Left ventricle myocardium inferior (tissue), 1 donor: ENCODE measurements at places on chromosomes 5 and 9. TPM values are rescaled to one million over a fixed set of nuclear protein-coding genes. Genes with fewer than 3 reads are reported as not detected.

DNA sequence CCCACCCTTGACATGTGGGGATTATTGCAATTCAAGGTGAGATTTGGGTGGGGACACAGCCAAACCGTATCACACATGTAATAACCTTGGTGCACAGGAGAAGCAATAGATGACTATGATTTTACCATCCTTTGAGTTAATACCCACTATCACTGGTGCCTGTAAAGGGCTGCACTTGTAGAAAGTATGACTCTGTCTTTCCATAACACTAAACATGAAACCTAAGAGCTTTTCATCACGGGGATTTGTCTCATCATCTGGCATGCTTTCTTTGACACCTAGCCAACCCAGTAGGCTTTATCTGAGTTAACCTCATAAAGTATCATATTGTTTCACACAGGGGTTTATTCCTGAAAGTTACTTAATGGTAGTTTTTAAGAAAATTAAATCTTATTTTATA, 188.9 kb upstream of the TNC start:
- no peak overlapping the region for H3K4me3 ChIP-seq
- DNase-seq: no peak
- H3K27me3 ChIP-seq: no peaks in the 10 kb centered on the region
- H3K36me3 ChIP-seq: no peaks in the 10 kb centered on the region
- H3K4me1 ChIP-seq: no peaks in the 10 kb centered on the region
- no peak overlapping the region for H3K27ac ChIP-seq

GRCh38 chr5:94329115-94329514, 289.3 kb downstream of the KIAA0825 start:
- H3K36me3 ChIP-seq: no peaks in the 10 kb centered on the region
- H3K4me3 ChIP-seq: no peak overlapping the region
- H3K4me1 ChIP-seq: no peaks in the 10 kb centered on the region
- no peak for DNase-seq
- no peak overlapping the region for H3K27ac ChIP-seq

DNA sequence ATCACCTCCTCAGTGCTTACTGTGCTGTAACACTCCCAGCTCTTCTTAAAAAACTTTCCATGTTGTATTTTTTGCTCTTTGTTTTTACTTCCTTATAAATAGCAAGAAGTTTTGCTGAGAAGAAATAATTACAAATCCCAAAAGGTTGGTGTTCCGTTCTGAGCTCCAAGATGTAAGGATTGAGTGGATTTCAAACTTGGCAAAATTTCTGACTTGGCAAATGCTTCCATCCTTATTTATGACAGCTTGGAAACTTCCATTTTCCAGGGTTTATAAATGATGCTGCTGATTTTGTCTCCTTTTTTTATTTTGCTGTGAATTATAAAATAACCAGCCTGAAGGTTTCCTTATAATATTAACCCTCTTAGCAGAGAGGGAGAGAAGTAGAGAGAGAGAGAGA, 151.9 kb downstream of the NTRK2 start:
- no peak for DNase-seq
- peaks cover 16% of the 10 kb centered on the region for H3K4me1 ChIP-seq
- peak overlapping the region; percentile 52 for H3K27ac ChIP-seq
- H3K27me3 ChIP-seq: peaks cover 12% of the 10 kb centered on the region

DNA sequence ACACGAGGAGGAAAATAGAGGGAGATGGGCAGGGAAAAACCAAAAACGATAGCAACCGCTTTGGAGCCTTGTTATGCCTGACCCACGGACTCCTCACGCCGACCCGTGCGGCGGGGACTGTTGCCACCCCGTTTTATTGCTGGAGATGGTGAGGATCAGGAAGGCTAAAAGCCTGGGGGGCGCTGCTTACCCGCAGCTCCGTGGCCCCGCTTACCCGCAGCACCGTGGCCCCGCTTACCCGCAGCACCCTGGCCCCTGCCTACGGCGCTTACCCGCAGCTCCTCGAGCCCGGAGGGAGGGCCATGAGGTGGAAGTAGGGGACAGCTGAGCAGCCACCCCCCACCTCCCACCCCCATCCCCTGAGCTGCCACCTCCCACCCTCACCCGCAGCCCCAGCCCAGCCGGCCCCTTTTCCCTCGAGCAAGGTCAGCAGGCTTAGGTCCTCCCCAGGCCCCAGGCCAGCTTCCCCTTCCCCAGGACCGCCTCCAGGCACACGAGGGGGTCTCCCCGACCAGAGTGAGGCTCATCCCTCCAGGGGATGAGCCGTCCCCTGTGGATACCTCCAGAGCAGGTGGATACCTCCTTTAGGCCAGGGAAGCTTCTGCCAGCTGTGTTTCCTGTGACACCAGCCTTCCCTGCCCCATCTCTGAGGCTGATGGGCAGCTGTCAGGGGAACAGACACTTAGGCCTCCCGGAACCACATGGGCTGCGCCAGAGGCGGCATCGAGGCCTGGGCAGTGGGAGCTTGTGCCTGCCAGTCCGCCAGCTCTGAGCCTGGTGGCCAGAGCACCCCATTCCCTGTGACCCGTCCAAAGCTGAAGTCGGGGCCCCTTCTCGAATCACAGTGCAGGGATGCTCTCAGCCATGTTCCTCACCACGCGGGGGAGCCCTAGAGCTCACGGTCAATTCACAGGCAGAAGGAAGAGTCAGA, 92.3 kb downstream of the LMX1B start:
- H3K27ac ChIP-seq: no peak overlapping the region
- H3K4me3 ChIP-seq: peak overlapping the region; percentile 51
- H3K4me1 ChIP-seq: peaks cover 20% of the 10 kb centered on the region

Gene NUTM2F
- not detected for total RNA-seq

DNA sequence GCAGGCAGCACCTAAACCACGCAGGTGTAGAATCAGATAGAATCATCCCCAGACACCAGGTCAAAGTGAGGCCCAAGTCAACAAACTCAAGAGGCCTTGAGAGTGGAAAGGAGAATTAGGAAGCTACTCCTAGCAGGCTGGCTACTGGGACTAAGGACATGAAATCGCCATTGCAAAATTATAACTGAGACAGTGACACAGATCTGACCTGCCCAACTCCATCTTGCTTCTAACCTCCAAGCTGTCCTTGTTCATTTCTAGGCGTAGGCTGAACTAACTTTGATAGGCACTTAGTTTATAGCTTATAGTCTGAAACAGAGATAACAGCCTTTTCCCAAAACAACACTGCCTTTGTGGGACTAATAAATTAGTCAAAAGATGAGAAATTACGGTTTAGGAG, 52.8 kb downstream of the ACTL7B start:
- H3K27ac ChIP-seq: no peak overlapping the region
- no peak for DNase-seq
- no peaks in the 10 kb centered on the region for H3K27me3 ChIP-seq
- no peak overlapping the region for H3K4me3 ChIP-seq

DNA sequence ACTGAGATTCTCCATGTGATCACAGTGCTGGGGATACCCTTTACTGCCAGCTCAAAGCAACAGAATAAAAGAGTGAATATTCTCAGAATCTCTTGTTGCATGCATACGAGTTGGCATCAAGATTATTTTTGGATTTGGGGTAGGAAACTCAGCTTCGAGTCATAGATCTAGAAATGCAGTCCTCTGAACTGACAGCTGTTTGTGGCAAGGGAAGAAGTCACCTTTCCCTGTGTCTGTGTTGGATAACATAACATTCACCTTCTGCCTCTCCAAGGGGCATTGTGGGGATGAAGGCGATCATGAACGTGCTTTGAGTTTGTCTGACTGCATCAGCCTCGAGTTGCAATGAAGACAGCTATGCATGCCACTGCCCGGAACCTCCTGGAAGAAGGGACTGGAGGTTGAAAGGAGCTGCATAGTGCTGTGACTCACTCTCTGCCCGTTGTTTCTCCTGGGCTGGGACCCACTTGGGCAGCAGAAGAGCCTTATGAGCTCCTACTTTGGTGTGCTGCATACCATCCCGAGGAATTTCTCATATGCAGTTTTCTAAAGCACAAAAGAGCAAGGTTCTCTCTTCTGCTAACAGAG, 231.7 kb downstream of the ARHGAP26 start:
- DNase-seq: no peak
- H3K27ac ChIP-seq: peak overlapping the region; percentile 78

DNA sequence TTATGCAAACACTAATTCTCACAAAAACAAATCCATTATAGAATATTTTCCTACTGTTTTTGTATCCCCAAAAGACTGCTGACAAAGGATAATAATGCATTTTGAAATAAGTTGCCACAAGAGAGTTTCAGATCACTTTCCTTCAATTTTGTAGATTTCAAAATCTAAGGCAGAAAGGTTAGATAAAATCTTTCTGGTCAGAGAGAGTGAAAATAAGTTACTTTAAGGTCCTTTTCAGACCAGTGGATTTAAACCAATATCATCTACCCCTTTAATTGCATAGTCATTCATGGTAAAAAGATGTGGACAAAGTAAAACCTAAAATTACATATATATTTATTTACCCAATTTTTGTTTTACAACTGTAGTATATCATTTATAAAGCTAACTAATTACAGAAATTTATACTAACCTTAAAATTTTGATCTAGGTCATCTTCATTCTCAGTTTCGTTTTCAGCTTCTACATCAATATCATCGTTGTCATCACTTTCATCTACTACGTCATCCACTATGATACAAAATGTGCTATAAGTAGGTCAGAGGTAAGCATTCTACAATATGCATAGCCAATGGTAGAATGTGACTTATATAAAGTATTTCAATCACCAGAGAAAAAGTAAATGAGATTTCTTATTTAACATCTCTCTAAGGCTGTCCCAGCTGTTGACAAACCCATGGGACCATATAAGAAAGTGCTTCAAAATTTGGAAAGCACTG, 95.7 kb downstream of the AGTPBP1 start:
- peaks cover 34% of the 10 kb centered on the region for H3K36me3 ChIP-seq
- peaks cover under 1% of the 10 kb centered on the region for H3K4me1 ChIP-seq
- H3K27me3 ChIP-seq: no peaks in the 10 kb centered on the region
- no peak overlapping the region for H3K27ac ChIP-seq
- no peak for DNase-seq

DNA sequence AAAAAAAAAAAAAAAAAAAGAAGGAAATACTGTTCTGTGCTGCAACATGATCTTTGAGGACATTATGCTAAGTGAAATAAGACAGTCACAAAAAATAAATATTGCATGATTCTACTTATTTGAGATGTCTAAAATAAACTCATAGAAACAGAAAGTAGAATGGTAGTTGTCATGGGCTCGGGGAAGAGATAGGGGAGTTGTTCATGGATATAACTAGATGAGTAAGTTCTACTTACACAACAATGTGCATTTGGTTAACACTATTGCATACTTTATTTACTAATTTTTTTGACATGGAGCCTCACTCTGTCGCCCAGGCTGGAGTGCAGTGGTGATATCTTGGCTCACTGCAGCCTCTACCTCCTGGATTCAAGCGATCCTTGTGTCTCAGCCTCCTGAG, 15.2 kb downstream of the MAML1 start:
- H3K27ac ChIP-seq: no peak overlapping the region
- DNase-seq: no peak
- no peak overlapping the region for H3K4me3 ChIP-seq
- H3K36me3 ChIP-seq: peaks cover 4% of the 10 kb centered on the region
- H3K27me3 ChIP-seq: no peaks in the 10 kb centered on the region
- peaks cover 58% of the 10 kb centered on the region for H3K4me1 ChIP-seq

DNA sequence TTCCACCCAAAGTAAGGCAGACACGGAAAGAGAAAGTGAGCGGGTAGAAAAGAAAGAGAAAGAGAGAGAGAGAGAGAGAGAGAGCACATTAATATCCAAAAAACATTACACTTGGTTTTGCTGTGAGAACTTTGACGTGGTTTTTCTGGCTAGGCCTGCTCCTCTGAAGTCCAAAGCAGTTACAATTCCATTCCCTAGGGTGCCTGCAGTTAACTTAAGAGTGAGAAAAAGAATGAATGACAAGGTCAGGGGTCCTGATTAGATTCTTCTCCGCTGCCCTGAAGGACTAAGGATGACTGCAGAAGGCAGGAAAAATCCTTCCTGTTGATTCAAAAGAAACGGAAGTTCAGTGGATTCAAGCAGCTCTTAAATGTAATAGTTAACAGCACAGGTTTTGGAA, 589.8 kb downstream of the PRELID2 start:
- no peak for DNase-seq
- H3K4me3 ChIP-seq: no peak overlapping the region
- H3K27me3 ChIP-seq: no peaks in the 10 kb centered on the region
- H3K4me1 ChIP-seq: no peaks in the 10 kb centered on the region

- DNase-seq: peak; percentile 18
- H3K4me3 ChIP-seq: peak overlapping the region; percentile 67
- H3K36me3 ChIP-seq: no peaks in the 10 kb centered on the region
- peaks cover 68% of the 10 kb centered on the region for H3K27me3 ChIP-seq
- H3K27ac ChIP-seq: peak overlapping the region; percentile 63
- peaks cover 34% of the 10 kb centered on the region for H3K4me1 ChIP-seq
Observed at GRCh38 chr5:84382363-84383295, 2.1 kb downstream of the EDIL3 start.

DNA sequence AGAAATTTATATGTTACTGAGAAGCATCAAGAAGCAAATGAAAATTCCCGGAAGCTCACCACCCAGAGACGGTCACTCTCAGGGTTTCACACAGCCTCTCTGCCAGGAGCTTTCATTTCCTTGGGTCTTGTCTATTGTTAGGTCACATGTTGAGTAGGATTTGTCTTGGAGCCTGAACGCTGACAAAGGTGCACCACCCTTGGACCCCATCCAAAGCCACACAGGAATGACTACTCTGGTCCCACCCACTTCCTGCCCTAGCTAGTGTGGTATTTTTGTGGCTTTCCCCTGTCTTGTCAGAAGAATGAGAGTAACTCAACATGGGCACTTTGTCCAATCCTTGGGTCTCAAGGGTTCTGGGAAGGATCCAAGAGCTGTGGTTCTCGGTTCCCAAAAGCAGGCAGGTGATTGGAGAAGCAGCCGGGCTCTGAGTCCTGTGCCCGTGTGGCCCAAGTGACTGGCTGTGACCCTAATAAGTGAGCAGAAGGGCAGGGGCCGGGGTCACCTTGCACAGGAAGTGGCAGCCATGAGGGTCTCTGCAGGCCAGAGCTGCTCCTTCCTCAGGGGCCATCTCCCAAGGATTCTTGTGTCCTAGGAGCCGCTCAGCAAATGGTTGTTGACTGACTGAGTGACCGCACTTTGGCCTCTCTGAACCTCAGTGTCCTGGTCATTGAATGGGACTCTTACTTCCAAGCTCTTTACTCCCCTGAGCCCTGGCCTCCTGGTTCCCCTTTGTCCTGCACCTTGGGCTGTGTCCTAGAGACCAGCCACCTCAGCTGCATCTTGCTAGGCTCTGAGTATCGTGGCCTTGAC, 6.9 kb downstream of the FGD3 start:
- peaks cover 21% of the 10 kb centered on the region for H3K4me1 ChIP-seq
- DNase-seq: peak; percentile 52
- no peaks in the 10 kb centered on the region for H3K36me3 ChIP-seq
- peaks cover 69% of the 10 kb centered on the region for H3K27me3 ChIP-seq

DNA sequence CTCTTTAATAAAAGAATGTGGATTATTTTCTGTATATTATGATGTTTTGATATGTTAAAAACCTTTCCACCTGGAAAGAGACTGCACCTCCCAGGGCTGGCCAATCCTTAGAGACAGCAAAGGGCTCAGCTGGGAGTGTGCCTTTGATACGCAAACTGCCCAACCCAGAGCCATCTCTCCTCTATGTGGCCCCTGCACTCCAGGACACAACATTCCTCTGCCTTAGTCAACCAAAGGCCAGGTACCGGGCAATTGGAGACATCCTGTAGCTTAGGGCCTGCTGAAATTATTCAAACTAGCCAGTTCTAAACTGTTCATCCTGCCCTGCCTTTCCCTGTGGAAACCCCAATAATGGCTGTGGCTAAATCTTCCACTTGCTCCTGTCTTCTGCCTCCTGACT, 5.0 kb upstream of the HSPB3 start:
- no peak overlapping the region for H3K4me3 ChIP-seq
- peaks cover 39% of the 10 kb centered on the region for H3K4me1 ChIP-seq
- H3K27ac ChIP-seq: no peak overlapping the region
- H3K27me3 ChIP-seq: no peaks in the 10 kb centered on the region
- no peak for DNase-seq

- H3K27ac ChIP-seq: no peak overlapping the region
- H3K36me3 ChIP-seq: no peaks in the 10 kb centered on the region
- DNase-seq: no peak
- no peak overlapping the region for H3K4me3 ChIP-seq
- no peaks in the 10 kb centered on the region for H3K4me1 ChIP-seq
Observed at GRCh38 chr5:2272755-2273154, 390.0 kb upstream of the IRX4 start.
